ENCODE measurements at places on chromosomes 3 and 15.

DNA sequence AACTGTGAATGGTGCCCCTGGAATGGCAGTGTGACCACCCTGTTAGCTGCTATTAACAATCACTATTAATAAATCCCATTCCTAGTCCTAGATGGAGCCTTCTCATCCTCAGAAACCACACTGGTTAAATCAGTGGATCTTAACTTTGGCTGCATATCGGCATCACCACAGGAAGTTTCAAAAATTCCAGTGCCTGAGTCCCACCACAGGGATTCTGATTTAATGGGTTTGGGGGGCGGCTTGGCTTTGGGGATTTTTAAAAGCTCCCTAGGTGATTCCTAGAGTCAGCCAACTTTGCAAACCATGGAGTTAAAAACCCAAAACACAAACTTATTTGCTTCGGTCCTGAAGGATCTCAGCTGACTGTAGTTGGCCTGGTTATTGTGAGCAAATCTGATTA is 3.1 kb downstream of the FAM107A start:
- no peak for DNase-seq

DNA sequence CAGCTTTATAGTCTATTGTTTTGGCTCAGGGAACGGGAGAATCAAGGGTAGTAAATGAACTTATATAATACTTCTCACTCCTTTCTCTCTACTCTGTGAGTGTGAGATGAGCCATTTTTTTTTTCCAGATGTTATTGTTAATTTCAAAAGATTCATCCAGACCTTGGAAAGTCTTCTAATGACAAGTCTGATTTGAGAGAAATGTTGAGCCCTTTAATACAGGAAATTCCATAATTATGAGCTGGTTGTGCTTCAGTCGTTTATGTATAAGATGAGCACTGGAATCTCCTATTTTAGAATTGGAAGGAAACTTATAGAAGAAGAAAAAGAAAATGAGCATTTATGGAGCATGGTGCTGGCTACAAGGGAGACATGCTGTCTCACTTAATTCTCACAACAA is 92.0 kb downstream of the FBN1 start:
- no peak for DNase-seq

GRCh38 chr15:80612118-80612823 is 82.8 kb upstream of the ABHD17C start:
- no peak for DNase-seq

DNA sequence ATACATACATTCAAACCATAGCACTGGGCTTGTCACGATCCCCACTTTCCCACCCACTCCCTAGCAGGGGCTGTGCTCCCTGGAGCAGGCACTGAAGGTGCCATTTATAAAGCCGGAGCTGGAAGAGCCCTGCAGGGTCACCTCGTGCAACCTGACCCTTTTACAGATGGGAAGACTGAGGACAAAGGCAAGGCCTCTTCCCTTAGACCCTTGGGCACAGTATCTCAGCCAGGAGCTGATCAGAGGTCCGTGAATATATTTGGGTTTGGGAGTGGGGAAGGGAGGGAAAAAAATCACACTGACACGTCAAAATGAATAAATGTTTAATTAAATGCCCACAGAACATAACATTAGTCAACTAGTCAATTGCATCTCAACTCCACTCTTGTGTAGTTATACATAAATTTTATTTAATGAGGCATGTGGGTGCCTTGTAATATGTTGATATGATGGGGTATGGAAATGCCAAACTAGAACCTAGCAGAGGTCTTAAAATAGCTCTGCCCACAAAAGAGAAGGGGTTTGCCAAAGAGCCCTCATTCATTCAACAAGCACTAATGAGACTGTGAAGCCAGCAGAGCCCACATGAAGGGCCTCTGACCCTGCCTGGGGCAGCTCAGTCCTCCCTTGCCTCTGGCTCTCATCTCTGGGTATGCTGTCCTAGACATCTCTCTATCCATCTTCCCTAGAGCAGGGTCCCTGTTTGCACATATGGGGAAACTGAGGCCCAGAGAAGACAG is 119.4 kb downstream of the NUP210 start:
- DNase-seq = no peak

DNA sequence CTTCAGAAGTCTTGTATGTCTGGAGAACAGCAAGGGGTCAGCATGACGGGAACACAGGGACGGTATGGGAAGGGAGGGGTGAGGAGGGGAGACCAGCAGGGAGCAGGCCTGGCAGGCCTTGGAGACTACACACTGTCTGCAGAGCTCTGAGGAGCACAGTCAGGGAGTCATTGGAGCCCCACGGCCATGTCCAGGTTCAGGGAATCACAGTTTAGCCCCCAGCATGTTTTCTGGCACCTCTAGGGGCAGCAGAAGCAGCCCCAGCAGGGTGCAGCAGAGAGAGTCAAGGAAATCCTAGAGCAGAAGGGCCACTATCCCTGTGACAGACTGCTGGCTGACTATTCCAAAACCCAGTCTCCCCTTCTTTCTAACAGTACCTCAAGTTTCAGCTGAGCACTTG is 3.2 kb downstream of the LAMP3 start:
- no peak for DNase-seq

GRCh38 chr15:25268166-25268565 is 170.7 kb downstream of the UBE3A start:
- no peak for DNase-seq

DNA sequence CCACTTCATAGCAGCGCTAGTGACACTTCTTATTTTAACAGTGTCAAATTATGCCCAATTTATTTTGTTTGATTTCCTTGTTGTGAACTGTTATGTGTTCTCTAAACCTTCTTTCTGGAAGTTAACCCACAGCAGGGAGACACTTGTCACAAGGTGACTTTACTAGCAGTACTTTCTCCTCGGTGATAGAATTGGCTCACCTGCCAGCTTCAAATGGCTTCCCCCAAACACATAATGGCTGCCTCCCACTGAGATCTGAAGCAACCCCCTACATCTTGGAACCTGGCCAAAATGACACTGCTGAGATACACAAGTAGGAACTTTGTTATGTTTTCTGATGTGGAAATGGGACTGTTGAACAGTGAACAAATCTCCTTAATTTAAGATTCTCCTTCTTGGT is 238.8 kb upstream of the DPH6 start:
- DNase-seq = no peak

DNA sequence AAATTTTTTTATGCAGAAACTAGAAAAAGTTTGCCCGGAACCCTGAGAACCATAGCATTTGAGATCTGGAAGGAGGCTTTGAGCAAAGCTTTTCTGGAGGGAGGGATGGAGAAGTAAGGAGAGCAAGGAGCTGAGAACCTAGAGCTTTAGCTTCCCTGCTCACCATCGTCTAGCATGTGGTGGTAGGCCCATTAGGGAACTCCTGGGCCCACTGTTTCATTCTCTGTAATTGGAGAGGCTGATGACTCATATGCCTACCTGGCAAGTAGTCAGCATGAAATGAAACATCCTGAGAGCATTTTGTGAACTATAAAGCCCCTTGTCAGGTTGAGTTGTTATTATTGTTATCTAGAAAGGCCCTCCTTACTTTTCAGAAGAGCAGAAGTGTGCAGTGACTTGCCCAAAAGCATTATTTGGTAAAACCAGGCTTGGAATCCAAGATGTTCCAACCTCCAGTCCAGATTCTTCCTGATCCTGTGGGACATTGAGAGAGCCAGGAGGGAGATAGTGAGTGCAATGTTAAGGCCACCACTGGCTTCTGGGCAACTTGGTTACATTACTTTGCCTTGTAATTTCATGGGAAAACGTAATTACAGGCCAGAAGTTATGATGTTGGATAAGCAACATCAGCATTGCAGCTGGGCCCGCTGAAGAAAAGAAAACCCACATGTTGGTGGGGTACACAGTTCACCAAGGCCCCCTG is 104.5 kb upstream of the BFSP2 start:
- no peak for DNase-seq

DNA sequence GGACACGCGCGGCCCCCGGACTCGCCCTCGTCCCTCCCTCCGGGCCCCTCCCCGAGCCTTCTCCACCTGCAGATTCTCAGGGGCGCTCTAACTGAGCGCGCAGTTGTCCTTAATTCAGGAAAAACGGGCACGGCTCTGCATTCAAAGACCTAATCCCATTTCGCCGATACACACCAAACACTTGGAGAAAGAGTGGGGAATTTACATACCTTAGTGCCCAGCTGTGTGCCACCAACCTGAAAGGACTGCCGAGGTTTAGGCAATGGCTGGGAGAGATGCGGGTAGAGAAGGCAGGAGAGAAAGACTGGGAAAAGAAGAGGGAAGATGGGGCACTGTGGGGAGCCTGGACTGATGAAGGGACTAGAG is 21.8 kb downstream of the IGDCC3 start:
- no peak for DNase-seq

DNA sequence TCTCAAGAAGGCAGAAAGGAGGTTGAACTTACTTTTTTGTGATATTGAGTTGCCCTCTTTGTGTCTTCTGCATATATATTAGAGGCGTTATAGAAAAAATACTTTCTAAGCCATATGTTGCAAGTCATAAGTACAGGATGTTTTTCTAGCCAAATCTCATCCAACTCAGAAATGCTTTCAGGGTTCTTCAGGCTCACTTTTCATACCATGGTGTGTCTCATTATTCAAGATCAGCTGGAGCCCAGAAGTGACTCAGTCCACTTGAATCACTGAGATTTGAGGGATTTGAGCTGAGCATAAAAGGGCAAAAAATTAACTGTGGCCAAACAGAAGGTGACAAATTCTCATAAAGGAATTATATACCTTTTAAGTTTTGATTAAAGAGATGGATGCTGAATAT is 157.3 kb downstream of the WNT5A start:
- no peak for DNase-seq
